Kidney (tissue), 22 donors: ENCODE measurements at places on chromosomes 5 and 9. TPM values are rescaled to one million over a fixed set of nuclear protein-coding genes. Genes with fewer than 3 reads are reported as not detected.
A peak's percentile ranks its signal among the peaks of the same experiment; 100 is the strongest.

OR1N2 gene
- polyA plus RNA-seq, result not detected

FST gene
- polyA plus RNA-seq, result 0.45 TPM

ANKRD55 gene
- 0.26 TPM for polyA plus RNA-seq

OGN gene
- polyA plus RNA-seq, result 2.0 TPM

EFNA5 gene
- 5.9 TPM for polyA plus RNA-seq

C9orf50 gene
- polyA plus RNA-seq, result 2.8 TPM

C5orf46 gene
- not detected for polyA plus RNA-seq

CATSPER3 gene
- 1.4 TPM for polyA plus RNA-seq

RASEF gene
- polyA plus RNA-seq, result 2.2 TPM

CD14 gene
- polyA plus RNA-seq, result 43.8 TPM

SOWAHA gene
- 7.1 TPM for polyA plus RNA-seq

ACSL6 gene
- 2.1 TPM for polyA plus RNA-seq

DNAI1 gene
- polyA plus RNA-seq, result 2.4 TPM

ADAMTS13 gene
- 3.6 TPM for polyA plus RNA-seq

GRCh38 chr9:4328723-4329122 is 28.9 kb upstream of the GLIS3 start:
- no peak for DNase-seq

DNA sequence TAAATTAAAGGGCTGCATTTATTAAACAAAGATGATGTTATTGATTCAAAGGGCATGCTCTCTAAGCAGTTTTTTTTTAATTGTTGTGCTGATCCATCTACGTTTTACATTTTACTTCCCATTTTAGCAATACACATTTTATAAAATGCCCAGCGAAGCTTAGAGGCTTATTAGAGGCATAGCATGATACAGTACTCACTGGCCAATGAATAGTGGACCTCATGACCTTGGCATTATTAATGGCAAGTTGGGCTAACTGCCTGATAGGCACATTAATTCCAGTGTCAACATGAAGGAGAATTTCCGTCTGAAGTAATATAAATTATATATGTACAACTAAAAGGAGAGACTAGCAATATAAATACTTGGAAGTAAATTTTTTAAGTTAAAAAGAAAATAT is 837.2 kb downstream of the EFNA5 start:
- no peak for DNase-seq

DNA sequence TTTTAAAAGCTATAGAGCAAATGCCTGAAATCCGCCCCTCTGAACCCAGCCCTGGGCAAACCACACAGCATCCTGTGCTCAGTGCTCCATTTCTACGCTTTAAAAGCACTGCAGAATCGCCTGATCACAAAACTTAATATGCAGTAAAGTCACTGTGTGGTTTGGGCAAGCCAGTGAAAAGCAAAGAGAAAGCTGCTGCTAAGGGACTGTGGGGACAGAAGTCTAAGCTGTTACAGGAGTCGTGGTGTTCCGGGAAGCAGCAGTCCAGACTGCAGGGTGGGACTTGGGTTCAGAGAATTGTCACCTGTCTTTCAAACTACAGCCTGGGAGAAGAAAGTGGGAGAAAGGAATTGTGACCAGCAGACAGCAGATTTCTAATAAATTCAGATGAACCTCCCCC is 8.2 kb downstream of the RAPGEF1 start:
- no peak for DNase-seq

- DNase-seq, result peak; percentile 49
Measured at GRCh38 chr5:157917899-157918809, 59.2 kb upstream of the CLINT1 start.

DNA sequence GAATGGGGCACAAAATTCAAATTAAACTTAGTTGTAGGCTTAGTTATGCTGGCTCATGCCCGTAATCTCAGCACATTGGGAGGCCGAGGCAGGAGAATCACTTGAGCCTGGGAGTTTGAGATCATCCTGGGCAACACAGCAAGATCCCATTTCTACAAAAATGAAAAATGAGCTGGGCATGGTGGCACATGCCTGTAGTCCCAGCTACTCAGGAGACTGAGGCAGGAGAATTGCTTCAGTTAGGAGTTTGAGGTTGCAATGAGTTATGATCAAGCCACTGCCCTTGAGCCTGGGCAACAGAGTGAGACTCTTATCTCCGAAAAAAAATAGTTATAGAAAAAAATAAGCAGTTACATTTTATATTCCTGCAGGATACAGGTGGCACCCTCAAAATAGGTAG is 20.7 kb upstream of the GFPT2 start:
- no peak for DNase-seq

- no peak for DNase-seq
Measured at GRCh38 chr5:10987276-10987924, 226.4 kb upstream of the DAP start.

DNA sequence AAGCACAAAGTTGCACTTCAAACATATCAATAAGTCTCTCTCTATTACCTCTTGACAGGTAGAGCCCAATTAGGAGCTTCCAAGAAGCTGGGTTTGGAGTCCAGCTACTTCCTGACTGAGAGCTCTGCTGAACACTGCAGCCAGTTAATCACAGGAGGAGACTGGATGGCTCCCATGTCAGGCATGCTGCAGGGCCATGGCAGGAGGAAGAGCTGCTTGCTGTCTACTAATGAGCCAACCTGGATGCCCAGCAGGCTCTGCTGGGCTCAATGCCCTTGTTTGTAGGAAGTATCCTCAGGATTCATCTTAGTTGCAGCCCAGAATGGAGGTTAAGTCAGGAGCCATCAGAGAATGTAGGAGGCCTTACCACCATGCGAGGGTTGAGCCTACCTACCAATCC is 91.9 kb downstream of the TMEM215 start:
- DNase-seq, result no peak

DNA sequence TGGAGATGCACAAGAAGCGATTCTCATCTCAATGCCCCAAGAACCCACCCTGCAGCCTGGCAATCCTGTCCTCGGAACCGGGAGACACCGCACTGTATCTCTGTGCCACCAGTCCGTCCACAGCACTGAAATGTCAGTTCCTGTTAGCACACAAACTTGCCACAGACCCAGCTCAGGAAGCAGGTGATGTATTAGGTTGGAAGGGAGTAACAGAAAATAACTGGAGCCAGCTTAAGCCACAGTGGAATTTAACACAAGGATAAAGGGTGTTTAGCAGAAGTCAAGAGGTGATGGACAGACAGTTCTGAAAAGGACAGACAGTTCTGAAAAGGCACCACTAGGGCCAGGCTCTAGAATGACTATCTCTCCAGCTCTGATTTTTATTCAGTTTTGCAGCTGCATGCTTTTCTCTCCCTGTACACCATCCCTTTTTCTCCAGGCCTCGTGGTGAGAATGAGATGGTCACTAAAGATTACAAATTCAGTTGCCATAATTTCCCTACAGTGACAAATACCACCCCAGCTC is 114.4 kb downstream of the ANKRD18B start:
- DNase-seq, result no peak

GRCh38 chr9:120869726-120870125 is 7.3 kb downstream of the PHF19 start:
- DNase-seq, result peak; percentile 67

DNA sequence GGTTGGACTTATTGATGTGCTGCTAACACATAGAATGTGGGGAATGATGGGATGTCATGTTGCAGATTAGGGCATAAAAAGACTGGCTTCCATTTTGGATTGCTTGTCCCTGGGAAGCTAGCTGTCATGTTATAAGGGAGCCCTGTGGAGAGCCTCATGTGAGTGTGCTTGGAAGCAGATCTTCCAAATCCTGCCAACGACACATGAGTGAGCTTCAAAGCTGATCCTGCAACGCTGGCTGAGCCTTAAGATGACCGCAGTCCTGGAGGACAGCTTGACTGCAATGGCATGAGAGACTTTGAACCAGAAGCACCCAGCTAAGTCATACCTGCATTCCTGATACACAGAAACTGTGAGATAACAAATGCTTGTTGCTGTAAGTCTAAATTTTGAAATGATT is 63.6 kb downstream of the NRG2 start:
- no peak for DNase-seq

DNA sequence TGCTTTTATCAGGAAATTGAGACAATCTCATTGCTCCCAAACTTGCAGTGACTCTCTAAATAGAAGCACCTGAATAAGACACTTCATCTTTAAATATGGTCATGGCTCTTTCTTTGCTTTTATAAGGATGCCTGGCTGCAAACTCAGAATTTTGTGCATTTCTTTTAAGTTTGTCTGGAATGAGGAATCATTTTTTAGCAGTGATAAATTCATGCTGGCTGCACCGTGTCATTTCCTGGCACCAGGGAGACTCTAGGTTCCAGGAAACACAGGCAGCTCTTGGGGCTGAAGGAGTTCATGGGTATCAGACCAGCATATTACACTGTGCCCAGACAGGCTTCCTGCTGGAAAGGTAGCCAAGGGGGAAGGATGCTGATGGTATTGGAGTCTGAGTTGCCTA is 109.9 kb downstream of the NUDT12 start:
- no peak for DNase-seq

DNA sequence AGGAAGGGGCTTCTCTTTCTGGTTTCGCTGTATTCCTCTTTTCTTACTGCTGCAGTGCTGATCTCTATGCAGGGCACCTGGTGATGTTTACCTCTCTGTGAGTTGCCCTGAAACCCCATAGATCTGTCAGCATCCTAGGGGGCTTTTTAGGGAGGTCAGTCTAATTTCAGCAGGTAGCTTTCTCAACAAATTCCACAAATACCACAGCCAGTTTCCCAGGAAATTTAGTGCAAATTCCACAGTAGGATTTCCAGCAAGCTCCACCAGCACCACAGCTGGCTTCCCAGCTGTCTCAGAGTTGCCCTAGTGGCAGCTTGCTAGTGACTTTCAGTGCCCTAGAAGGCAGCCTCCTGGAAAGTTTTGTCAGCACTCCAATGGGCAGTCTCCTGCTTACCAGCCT is 379.1 kb upstream of the SMC2 start:
- no peak for DNase-seq

DNA sequence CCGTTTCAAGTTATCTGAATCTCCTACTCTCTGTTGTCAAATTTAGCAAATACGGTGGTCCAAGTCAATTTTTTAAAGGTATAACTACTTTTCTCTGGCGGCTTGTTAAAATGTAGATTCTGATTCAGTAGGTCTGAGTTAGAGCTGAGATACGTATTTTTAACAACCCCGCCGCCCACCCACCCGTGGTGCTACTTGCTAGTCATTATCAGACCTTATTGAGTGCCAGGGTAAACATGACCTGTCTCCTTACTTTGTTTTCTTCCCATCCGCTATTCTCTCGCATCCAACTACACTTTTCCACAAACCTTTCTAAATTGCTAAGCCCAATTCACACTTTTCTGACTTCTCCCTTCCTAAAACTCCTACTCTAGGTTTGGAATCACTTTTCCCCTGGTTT is 694 bp upstream of the PLAA start:
- no peak for DNase-seq

DNA sequence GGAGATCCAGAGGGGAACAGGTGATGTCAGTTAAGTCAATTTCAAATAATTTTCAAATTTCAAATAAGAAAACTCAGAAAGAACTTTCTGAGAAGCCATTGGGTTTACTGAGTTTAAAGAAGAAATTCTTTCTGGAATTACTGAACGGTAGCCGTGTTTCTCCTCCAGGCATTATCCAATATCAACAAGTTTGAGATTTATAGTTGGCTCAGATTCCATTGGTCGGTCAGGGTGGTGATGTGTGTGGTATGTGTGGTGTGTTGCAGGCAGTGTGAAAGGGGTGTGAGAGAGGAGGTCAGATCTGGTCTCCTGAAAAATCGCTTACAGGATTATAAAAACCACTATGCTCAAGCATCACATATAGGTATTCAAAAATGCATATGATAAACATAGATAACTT is 60.1 kb downstream of the PDE4D start:
- peak; percentile 66 for DNase-seq

DNA sequence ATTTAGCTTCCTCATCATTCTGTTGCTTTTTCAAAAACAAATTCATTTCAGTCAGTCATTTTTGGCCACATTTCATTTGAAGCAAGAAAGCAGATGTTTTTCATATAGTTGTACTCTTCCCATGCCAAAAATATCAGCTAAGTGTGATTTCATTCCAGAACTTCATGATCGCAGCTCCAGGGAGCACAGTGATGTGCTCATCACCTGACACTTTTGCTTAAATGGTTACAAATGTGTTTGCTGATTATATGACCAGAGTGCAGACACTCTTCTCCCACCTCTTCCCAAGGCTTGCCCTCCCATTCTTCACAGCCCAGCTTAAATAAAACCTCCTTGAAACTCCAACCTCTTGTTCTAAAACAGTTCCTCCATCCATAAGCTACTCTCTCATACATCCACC is 32.6 kb downstream of the GABRB2 start:
- DNase-seq, result no peak

- DNase-seq, result peak; percentile 56
Measured at GRCh38 chr9:120348951-120349429, 231.0 kb downstream of the CDK5RAP2 start.

GRCh38 chr5:108743319-108743718 is 4.4 kb upstream of the FER start:
- DNase-seq, result no peak

DNA sequence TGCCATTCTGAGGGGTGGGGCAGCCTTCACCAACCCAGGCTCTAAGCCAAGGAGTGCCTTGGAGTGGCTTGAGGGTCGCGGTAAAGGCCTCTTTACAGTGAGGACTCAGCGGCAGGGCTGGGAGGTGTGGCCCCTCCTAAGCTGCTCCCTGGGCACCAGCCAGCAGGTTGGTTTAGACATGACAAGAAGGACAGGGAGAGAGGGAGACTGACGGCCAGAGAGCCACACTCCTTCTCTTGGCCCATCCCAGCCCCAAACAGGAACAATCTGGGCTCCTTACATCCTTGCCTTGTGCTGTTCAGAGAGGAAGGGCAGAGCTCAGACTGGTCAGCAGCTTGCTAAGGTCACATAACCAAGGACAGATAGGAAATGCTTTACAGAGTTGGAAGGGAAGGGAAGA is 94.5 kb downstream of the LMX1B start:
- no peak for DNase-seq

DNA sequence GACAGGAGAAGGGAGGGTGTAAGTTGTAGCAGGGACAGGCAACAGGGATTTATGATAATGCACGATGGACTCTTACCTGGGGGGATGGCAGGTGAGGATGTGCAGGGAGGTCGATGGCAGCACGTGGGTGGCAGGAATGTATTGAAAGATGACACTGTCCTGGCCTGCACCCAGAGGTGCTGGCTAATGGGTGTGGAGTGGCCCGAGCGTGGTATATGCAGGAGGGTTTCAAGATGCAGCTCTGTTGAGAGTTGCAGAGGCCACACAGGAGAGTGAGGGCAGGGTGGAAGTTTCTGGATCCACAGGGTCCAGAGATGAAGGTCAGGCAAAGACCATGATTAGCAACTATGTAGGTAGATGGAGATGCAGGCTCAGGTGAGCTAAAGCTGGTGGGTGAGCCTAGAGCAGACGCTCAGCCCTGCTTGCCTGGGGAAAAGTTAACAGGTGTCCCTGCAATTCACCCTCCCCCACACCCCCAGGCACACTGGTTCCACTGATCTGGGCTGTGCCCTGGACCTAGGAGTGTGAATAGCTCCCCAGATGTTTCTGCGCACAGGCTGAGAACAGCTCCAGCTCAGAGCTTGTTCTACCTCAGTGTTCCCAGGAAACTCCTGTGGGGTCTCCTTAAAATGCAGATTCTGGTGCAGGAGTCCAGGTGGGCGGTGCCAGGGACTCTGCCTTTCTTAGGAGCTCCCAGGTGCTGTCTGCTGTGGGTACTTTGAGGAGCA is 21.5 kb upstream of the S1PR3 start:
- DNase-seq, result no peak

- no peak for DNase-seq
Measured at GRCh38 chr5:129858131-129858675, 46.1 kb upstream of the CHSY3 start.
